Immature natural killer cell (primary cell): ENCODE measurements at places on chromosomes 2 and 18. TPM values are rescaled to one million over a fixed set of nuclear protein-coding genes. Genes with fewer than 3 reads are reported as not detected.

SCN9A gene
- polyA plus RNA-seq: 0.78 TPM

OTX1 gene
- polyA plus RNA-seq: not detected

CTAGE1 gene
- polyA plus RNA-seq: not detected

UBE2F gene
- 323 TPM for polyA plus RNA-seq

HOXD8 gene
- polyA plus RNA-seq: not detected

RHOB gene
- polyA plus RNA-seq: 4.4 TPM

LAMA1 gene
- not detected for polyA plus RNA-seq

REG1B gene
- not detected for polyA plus RNA-seq

CNDP1 gene
- polyA plus RNA-seq: not detected

SERPINB2 gene
- not detected for polyA plus RNA-seq

HRH4 gene
- polyA plus RNA-seq: not detected

MFSD2B gene
- polyA plus RNA-seq: 0.42 TPM
